Activated T-cell treated with anti-CD3 and anti-CD28 coated beads, Interleukin-2, amount 50 U/mL, for 48 hours (primary cell): ENCODE measurements at places on chromosomes 1 and 21.

GRCh38 chr1:237387144-237387505 lies 345.1 kb downstream of the RYR2 start:
- no peak for DNase-seq

DNA sequence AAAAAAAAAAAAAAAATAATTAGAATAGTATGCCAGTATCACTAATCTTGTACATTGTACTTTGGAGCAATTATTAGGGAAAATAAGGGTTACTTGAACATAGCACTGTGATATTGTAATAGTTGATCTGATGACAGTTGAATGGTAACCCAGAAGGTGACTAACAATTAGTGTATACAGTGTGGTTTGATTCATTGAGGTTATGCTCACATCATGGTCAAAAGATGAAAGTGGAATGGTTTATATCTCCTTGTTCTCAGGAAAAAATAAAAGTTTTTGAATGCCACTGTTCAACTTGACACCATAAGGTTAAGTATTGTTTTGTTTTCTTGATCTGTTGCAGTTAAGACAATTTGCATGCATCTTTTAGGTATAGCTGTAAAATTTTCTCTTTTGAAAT lies 87.0 kb downstream of the GPR52 start:
- DNase-seq = no peak

DNA sequence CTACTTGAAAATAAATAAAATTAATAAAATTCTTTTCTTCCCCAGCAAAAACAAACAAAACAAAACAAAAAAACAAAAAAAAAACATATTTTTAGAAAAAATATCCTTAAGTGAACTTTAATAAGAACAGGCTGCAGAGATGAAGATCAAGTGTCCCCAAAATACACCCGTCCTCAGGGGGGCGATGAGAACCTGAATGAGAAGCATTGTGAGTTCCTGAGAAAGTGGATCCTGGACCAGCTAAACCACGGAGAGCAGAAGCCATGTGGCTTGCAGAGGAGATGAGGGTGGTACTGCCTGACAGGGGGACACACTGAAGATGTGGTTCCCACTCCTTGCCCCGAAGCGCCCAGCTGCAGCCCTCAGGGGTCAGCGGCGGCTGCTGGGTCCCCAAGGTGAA lies 89.3 kb downstream of the ITPKB start:
- peak; percentile 59 for DNase-seq

- DNase-seq = no peak
These were observed 110.8 kb downstream of the CDC7 start for GRCh38 chr1:91611483-91611917.

- DNase-seq = no peak
These were observed 788.4 kb upstream of the PRMT6 start for GRCh38 chr1:106268070-106268469.

DNA sequence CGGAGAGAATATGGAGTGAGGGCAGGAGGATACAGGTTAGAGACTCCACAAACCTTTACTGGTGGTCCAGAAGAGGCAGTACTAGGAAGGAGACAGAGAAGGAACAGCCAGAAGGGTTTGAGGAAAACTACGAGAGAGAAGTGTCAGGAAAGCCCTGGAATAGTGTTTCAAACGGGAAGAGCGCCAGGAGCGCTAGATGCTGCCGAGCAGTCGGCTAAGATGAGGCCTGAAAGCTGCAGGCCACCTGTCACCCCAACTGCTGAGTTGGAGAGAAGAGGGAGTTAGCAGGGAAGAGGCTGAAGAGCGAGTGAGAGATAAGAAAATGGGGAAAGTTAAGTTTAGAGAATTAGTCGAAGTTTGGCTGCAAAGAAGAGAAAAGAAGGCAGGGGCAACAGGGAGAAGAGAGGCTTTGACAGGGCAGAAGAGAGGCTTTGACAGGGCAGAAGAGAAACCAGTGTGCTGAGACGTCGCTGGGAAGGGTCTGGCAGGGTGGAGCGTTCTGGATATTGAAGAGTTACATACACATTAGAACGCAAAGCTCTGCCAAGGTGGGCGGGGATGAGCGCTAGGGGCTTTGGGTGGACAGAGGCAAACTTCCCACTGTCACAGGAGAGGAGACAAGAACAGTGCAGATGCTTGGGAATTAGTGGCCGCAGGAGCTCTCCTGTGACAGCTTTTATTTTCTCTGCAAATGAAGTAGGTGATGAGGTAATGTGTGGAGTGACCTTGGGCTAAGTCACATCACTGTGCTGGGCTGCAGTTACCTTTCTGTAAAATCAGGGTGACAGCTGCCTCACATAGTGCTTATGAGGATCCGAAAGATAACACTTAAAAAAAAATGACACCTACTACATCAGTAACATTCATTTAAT lies 31.2 kb downstream of the PCSK9 start:
- DNase-seq = no peak

DNA sequence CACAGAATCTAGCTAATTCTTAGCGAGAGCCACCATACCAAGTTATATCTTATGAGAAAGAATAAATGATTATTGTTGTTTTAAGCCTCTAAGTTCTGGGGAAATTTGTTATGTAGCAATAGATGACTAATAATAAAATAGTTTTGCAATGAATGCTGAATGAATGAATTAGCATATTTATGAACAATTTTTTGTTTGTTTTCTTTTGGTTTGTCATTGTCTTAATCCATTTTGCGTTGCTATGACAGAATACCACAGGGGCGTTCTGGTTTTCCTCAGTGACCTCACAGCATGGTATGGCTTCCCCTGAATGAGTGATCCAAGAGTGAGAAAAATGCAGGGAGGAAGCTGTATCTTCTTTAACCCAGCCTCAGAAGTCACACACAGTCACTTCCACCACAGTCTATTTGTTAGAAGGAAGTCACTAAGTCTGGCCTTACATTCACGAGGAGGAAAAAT lies 53.8 kb upstream of the HPDL start:
- DNase-seq = no peak
